Stimulated activated CD4-positive, alpha-beta T cell treated with anti-CD3 and anti-CD28 coated beads, Interleukin-2, amount 100 ng/mL, for 4 hours (primary cell): ENCODE measurements at places on chromosomes 2 and 18.

- DNase-seq, result no peak
Observed at GRCh38 chr18:57410749-57411148, 24.4 kb upstream of the ONECUT2 start.

- DNase-seq, result no peak
Observed at GRCh38 chr2:233833345-233833744, 21.0 kb downstream of the HJURP start.

- no peak for DNase-seq
Observed at GRCh38 chr2:143877056-143877455, 642.9 kb downstream of the ZEB2 start.

GRCh38 chr2:233444501-233444900 is 90.2 kb downstream of the DGKD start:
- no peak for DNase-seq

- no peak for DNase-seq
Observed at GRCh38 chr2:143937723-143938350, 582.1 kb downstream of the ZEB2 start.

DNA sequence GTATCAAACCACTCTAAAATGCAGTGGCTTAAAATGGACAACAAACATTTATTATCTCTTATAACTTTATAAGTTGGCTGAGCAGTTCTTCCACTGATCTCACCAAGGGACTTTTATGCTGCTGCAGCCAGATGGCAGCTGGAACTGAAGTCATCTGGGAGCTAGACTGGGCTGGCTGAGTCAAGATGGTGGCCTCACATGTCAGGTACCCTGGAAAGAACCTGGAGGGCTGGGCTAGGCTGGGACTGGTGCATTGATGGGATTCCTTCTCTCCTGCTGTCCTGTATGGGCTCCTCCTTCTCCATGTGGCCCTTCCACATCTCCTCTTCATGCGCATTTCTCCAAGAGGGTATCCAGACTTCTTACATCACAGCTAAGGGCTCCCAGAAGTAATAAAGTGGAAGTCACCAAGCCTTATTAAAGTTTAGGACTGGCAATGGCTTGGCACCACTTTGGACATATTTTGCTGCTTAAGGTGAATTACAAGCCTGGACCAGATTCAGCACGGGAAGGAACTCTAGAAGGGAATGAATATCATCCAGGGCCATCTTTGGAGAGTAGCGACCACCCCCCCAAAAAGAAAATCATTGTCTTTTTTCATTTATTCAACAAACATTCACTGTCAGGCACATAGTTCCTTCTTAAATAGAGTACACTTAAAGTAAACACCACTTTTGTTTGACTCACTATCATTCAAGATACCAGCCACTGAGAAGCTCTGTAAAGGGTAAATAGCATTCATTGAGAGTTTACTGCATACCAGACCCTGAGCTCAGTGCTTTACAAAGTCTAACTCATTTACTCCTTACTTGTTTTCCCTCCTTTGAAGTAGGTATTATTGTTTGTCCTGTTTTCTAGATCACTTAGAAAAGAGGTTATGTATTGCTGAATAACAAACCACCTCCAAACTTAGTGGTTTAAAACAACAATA is 138.0 kb downstream of the ZFP36L2 start:
- no peak for DNase-seq

DNA sequence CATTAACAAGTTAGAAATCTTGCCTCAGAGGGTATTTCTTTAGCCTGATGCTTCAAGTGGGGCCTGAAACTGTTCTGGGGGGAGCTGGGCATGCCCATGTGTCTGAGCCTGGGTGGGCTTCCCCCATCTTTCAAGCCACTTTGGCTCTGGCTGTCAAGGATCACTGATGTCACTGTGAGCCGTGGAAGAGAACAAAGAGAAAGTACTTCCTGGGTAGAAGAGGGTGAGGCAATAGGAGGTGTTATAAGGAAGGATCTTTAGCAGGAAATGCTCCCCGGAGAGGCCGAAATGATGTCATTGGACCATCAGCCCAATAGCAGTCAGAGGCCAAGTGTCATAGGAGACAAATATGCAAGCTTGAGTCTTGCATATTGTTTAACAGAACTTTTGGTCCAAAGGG is 228.4 kb upstream of the MEX3C start:
- no peak for DNase-seq

- no peak for DNase-seq
Observed at GRCh38 chr2:142965443-142965842, 88.0 kb downstream of the KYNU start.

DNA sequence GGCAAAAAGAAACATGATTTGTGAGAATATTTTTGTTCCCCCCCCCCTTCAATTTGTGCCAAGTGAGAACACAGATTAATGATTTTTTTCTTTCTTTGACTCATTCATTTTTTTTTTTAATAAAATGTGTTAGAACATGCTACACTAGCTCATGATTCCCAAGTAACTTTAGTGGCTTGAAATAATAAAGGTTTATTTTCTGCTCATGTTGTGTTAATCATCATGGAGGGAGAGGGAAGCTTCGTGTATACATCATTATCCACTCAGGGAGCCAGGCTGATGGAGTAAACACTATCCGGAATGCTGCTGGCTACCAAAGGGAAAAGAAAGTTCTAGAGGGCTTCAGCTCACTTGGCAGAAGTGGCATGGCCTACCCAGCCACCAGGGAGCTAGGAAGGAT is 40.6 kb downstream of the PHLPP1 start:
- DNase-seq, result no peak

DNA sequence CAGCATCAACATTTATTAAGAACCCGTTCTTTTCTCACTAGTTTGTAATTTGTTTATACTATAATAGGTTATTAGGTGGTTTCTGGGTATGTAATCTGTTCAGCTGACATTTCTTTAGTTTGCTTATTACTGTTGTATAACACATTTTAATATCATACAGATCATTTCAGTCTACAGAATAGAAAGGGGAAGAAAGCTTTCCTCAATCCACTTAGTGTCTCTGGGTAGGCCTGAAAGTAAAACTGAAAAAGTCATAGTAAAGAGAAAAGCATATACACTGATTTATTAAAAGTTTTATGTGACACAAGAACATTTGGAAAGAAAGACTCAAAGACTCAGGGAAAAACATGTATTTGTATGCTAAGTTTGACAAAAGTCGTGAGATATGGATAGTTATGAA is 16.8 kb upstream of the KCNJ3 start:
- DNase-seq, result no peak

GRCh38 chr2:47054868-47055267 is 100.2 kb downstream of the STPG4 start:
- DNase-seq, result no peak

DNA sequence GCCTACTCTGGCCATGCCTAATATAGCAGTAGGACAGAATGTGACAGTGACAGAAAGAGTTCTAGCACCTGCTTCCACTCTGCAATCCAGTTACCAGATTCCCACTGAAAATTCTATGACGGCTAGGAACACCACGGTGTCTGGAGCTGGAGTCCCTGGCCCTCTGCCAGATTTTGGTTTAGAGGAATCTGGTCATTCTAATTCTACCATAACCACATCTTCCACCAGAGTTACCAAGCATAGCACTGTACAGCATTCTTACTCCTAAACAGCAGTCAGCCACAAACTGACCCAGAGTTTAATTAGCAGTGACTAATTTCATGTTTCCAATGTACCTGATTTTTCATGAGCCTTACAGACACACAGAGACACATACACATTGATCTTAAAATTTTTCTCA is 45.2 kb upstream of the TTR start:
- no peak for DNase-seq

DNA sequence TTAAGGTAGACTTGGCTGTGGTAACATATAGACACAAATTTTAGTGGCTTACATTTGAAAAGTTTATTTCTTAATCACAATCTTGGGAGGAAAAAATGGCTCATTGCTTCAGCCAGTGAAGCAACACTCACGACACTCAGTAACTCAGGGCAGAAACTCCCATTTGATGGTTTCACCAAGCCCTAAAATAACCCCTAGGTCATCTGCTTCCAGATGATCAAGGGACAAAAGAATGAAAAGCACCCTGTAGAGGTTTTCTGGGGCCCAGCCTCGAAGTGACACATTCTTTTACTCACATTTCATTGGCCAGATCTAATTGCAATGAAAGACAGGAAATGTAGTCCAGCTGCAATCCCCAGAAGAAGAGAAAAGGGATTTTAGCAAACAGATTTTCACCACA is 275.9 kb downstream of the TMX3 start:
- no peak for DNase-seq

GRCh38 chr18:54149078-54149697 is 75.3 kb downstream of the MBD2 start:
- peak; percentile 40 for DNase-seq

GRCh38 chr2:3361518-3362389 is 15.9 kb downstream of the EIPR1 start:
- no peak for DNase-seq

DNA sequence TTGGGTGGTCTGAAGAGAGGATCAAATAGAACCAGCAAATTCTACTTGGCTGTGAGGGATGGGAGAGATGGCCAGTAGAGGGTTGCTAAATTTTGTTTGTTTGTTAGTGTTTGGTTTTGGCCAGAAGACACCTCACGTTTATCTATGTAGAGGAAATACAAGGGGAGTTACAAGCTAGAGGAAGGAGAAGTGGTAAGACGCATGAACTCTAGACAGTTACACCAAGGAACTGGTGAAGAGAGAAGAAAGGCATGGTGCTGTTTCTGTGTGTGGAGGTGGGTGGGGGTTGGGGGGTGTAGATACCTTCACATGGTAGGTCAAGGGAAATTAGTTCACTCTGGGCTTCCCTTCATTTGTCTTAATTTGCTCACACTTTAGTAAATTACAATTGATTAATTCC is 25.6 kb downstream of the RASGRP3 start:
- DNase-seq, result no peak

- no peak for DNase-seq
Observed at GRCh38 chr2:1649103-1650084, 94.9 kb downstream of the PXDN start.

GRCh38 chr2:151973013-151973900 is 125.6 kb downstream of the CACNB4 start:
- DNase-seq, result no peak

- DNase-seq, result no peak
Observed at GRCh38 chr2:236317938-236318396, 53.8 kb upstream of the ASB18 start.

- DNase-seq, result no peak
Observed at GRCh38 chr2:236694146-236694888, 124.7 kb downstream of the ACKR3 start.

DNA sequence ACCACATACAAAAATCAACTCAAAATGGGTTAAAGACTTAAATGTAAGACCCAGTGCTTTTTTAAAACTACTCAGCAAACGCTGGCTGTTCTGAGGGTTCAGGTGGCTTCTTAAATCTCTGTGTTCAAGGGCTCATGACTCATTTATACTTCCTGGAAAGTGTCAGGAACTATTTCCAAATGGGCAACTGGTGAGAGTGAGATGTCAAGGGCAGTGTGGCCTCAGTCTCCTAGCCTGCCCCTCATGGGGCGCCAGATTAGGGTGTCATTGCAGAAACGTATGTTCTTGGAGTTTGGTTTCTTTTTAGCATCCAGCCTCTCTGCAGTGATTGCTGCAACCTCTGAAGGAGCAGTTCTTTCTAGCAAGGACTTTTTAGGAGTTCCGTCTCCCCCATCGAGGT is 485.4 kb downstream of the TNS1 start:
- no peak for DNase-seq

DNA sequence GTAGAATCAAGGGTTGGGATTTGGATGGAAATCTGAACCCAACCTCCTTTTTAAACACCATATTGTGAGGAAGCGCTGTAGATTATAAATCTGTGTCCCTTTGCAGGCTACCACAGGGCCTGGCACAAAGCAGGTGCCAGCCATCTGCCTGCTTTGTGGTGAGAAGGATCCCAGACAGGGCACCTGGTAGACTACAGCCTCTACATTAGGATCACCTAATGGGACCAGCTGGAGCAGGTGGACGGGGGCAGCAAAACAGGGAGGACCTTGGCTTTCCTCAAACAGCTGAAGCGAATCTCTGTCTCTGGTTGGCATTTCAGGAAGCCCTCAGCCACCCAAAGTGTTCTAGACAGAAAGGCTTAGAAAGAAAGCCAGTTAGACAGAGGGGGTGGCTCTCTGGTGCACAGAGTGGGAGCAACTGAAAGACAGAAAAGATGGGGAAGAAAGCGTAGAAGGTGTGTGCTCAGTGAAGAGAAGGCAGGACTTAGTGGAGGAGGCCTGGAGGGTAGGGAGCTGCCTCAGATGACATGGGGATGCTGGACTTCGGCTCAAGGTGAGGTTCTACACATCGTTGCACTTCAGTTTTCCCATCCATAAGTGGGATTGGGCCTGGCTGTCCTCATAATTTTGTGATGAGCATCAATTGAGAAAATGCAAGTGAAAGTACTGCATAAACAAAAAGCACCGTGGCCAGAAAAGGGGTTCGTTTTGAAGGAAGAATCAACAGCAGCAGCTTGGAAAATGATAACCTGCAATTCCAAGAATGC is 350.8 kb downstream of the CYRIA start:
- no peak for DNase-seq

DNA sequence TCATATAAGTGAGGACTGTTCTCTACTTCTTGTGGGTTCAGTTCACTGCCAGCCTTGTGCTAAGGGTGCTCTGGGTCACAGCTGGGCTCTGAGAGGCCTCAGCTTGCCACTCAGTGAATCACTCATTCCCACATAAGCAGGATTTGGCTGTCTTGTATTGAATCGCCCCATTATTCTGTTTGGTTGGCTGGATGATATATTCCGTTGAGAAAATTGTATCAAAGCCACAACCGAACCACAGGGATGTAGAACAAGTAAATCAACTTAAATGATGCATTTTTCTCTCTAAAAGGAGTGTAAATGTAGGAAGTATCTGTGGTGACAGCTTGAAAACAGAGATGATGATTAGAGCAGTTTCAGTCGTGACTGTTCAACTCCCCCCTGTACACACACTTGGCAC is 39.6 kb downstream of the TTC39C start:
- no peak for DNase-seq

GRCh38 chr18:9918016-9918680 is 4.3 kb downstream of the VAPA start:
- DNase-seq, result no peak

GRCh38 chr2:228615496-228615895 is 434.0 kb upstream of the SPHKAP start:
- DNase-seq, result no peak

DNA sequence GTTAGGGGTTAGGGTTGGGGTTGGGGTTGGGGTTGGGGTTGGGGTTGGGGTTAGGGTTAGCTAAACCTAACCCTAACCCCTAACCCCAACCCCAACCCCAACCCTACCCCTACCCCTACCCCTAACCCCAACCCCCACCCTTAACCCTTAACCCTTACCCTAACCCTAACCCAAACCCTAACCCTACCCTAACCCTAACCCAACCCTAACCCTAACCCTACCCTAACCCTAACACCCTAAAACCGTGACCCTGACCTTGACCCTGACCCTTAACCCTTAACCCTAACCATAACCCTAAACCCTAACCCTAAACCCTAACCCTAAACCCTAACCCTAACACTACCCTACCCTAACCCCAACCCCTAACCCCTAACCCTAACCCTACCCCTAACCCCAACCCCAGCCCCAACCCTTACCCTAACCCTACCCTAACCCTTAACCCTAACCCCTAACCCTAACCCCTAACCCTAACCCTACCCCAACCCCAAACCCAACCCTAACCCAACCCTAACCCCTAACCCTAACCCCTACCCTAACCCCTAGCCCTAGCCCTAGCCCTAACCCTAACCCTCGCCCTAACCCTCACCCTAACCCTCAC is 24.1 kb upstream of the RABL2A start:
- no peak for DNase-seq
